Fibroblast of lung (primary cell): ENCODE measurements at places on chromosomes 12 and 14. TPM values are rescaled to one million over a fixed set of nuclear protein-coding genes. Genes with fewer than 3 reads are reported as not detected.

- H3K27ac ChIP-seq: no peak overlapping the region
- DNase-seq: no peak
- H3K36me3 ChIP-seq: no peaks in the 10 kb centered on the region
- H3K27me3 ChIP-seq: no peaks in the 10 kb centered on the region
Observed at GRCh38 chr14:105187935-105188524, 6.9 kb upstream of the NUDT14 start.

DNA sequence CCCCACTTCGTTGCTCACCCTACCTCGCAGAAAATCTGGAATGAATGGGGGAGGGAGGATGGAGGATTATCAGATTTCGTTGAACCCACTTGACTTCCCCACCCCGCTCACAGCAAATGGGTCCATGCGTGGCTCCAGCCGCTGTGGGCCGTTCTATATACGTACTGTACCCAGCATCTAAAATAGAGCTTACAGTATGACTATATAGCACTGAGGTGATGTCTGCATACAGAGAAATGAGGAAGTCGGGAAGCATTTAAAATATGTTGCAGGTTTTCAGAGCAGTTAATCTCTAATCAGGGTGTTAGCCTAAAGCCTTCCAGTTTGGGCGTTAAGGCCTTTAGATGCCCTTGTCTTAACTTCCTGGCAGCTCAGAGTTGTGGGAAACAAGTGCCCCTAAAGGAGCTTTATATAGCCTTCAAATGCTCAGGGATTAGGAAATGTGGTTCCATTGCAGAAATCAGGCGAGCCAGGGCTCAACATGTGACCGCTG, 1.4 kb downstream of the BICDL1 start:
- DNase-seq: no peak
- H3K4me1 ChIP-seq: no peaks in the 10 kb centered on the region
- no peak overlapping the region for H3K4me3 ChIP-seq
- H3K36me3 ChIP-seq: no peaks in the 10 kb centered on the region
- no peak overlapping the region for H3K27ac ChIP-seq
- peaks cover 24% of the 10 kb centered on the region for H3K27me3 ChIP-seq

DNA sequence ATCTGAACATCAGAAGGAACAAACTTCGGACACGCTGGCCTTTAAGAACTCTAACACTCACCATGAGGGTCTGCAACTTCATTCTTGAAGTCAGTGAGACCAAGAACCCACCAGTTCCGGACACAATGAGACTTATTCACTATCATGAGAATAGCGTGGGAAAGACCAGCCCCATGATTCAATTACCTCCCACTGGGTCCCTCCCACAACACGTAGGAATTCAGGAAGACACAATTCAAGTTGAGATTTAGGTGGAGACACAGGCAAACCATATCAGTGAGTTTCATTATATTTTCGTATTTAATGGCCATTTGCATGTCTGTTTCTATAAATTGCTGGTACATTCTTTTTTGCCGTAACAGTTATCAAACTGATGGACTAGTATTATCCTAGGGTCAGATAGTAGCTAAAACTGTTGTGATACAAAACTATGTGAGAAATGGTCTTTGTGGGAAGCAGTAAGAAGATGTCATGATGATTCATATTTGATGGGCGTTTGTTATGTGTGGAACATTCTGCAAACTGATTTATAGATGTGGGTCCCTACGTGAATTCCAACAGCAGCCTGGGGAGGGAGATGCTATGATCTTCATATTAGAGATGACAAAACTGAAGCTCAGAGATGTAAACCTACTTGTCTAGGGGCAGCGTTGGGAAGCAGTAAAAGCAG, 282.4 kb upstream of the TMEM132C start:
- H3K27me3 ChIP-seq: no peaks in the 10 kb centered on the region
- H3K4me3 ChIP-seq: no peak overlapping the region
- no peak overlapping the region for H3K27ac ChIP-seq
- no peaks in the 10 kb centered on the region for H3K36me3 ChIP-seq
- peak; percentile 72 for DNase-seq
- no peaks in the 10 kb centered on the region for H3K4me1 ChIP-seq

DNA sequence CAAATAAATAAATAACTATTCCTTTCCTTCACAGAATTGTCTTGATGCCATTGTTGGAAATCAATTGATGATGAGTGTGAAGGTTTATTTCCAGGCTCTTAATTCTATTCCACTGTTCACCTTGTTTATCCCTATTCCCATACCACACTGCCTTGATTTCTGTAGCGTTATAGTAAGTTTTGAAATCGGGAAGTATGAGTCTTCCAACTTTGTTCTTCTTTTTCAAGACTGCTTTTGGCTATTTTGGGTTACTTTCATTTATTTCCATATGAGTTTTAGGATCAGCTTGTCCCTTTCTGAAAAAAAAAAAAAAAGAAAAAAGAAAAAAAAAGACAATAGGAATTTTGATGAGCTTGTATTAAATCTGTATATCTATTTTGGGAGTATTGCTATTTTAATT, 9.3 kb upstream of the CDK2AP1 start:
- DNase-seq: no peak
- no peak overlapping the region for H3K27ac ChIP-seq
- no peaks in the 10 kb centered on the region for H3K4me1 ChIP-seq
- no peaks in the 10 kb centered on the region for H3K36me3 ChIP-seq
- H3K27me3 ChIP-seq: no peaks in the 10 kb centered on the region

- H3K27ac ChIP-seq: no peak overlapping the region
- no peak for DNase-seq
- peaks cover 7% of the 10 kb centered on the region for H3K4me1 ChIP-seq
- no peaks in the 10 kb centered on the region for H3K36me3 ChIP-seq
Observed at GRCh38 chr14:70660967-70661893, 19.5 kb downstream of the TTC9 start.

DNA sequence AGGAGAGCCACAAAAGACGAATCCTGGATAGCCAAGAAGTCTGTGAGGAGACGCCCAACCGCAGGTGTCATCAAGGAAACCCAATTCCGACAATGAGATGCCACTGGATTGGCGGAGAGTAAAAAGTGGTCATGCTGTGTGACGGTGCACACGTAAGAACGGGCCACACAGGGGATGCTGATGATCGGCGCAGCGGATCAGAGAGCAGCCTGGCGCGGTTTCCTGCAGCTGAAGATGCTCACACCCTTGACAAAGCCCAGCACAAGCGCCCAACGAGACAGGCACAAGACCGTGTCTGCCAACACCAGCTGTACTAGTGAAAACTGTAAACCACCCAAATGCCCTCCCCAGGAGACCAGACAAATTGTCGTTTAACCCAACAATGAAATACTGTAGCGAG, 55.8 kb downstream of the CCDC85C start:
- H3K36me3 ChIP-seq: no peaks in the 10 kb centered on the region
- no peak for DNase-seq
- H3K4me3 ChIP-seq: no peak overlapping the region

GRCh38 chr14:23074906-23075305, 17.6 kb upstream of the CDH24 start:
- no peak overlapping the region for H3K27ac ChIP-seq
- H3K27me3 ChIP-seq: no peaks in the 10 kb centered on the region
- no peak overlapping the region for H3K4me3 ChIP-seq

GRCh38 chr12:85147331-85147730, 111.2 kb downstream of the LRRIQ1 start:
- H3K27me3 ChIP-seq: no peaks in the 10 kb centered on the region
- no peak for DNase-seq
- no peak overlapping the region for H3K27ac ChIP-seq
- no peaks in the 10 kb centered on the region for H3K4me1 ChIP-seq

DNA sequence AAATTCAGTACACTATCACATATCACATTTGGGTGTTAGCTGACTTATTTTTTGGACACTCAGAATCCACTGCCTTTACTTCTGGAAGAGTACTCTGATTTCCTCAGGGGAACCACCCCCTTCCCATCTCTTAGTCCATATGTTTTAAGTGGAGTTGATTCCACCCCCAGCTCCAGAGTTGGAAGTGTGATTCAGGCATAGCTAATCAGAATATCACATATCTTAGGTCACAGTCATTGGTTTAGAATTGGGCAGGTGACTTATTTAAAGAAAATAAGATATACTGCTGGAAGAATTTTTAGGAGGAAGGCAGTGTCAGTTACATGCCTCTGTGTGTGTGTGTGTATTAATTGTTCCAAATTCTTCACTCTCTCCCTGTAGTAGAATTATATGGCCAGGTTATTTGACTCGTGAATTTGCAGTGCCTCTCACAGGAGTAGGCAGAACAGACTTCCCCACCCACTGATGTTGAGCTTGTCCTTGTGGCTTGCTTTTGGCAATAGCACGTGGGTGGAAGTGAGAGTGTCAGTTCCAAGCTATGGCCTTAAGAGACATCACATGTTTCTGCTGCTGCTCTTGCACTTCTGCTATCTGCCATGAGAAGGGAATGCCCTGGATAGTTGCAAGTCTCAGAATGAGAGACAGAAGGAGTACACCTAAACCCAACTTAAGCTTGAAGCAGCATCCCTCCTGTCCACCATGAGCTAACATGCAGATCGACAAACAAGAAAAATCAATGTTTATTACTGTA, 6.4 kb upstream of the GAS2L3 start:
- H3K36me3 ChIP-seq: no peaks in the 10 kb centered on the region
- peak; percentile 18 for DNase-seq
- no peaks in the 10 kb centered on the region for H3K4me1 ChIP-seq
- no peaks in the 10 kb centered on the region for H3K27me3 ChIP-seq
- no peak overlapping the region for H3K4me3 ChIP-seq

DNA sequence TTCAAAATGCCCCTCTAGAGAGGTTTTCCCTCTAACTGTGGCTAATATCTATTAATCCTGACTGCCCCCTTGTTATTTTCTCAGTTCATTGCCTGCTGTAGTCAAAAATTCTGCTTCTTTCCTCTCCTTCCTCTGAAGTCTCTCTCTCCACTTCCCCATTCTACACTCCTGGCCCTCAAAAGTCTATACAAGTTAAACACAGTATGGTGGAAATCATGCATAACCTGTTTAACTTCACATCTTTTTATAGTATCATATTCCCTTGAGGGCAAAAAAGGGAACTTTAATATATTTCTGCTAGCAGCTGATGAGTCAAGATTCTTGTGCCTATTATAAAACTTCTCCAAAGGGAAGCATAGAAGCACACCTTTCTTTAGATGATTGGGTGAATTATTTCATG, 16.7 kb downstream of the GRIP1 start:
- no peaks in the 10 kb centered on the region for H3K36me3 ChIP-seq
- DNase-seq: no peak
- H3K27me3 ChIP-seq: no peaks in the 10 kb centered on the region
- H3K4me1 ChIP-seq: peaks cover 4% of the 10 kb centered on the region

DNA sequence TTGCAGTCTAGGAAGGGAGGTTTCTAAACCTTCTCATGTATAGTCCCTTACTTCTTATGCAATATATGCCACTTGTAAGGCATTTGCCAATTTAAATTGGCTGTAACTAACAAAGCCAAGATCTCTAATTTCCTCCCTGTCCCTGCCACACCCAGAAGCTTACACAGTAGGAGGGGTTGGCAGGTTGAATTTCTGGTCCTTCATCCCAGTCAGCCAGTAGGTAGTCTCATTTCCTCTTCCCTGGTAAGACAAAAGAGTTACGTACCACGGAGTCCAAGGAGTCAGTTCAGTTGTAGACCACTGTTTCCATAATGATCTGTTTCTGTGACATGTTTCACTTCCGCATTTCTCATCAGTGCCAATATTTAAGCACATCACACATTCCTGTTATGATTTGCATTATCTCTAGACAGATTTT, 47.0 kb upstream of the PLBD1 start:
- no peak for DNase-seq
- H3K4me3 ChIP-seq: no peak overlapping the region
- H3K4me1 ChIP-seq: no peaks in the 10 kb centered on the region
- no peaks in the 10 kb centered on the region for H3K36me3 ChIP-seq

- H3K27me3 ChIP-seq: peaks cover 74% of the 10 kb centered on the region
- H3K4me3 ChIP-seq: no peak overlapping the region
- H3K4me1 ChIP-seq: no peaks in the 10 kb centered on the region
- no peak overlapping the region for H3K27ac ChIP-seq
- no peaks in the 10 kb centered on the region for H3K36me3 ChIP-seq
Observed at GRCh38 chr12:48968467-48968866, 3.1 kb downstream of the WNT10B start.

GRCh38 chr12:46103559-46104383, 113.4 kb upstream of the SCAF11 start:
- no peaks in the 10 kb centered on the region for H3K4me1 ChIP-seq

GRCh38 chr12:44428825-44429224, 447.3 kb downstream of the NELL2 start:
- no peaks in the 10 kb centered on the region for H3K36me3 ChIP-seq
- H3K27me3 ChIP-seq: no peaks in the 10 kb centered on the region
- H3K4me1 ChIP-seq: no peaks in the 10 kb centered on the region
- no peak for DNase-seq
- H3K4me3 ChIP-seq: no peak overlapping the region
- no peak overlapping the region for H3K27ac ChIP-seq

GRCh38 chr12:104219908-104220404, 4.4 kb downstream of the TXNRD1 start:
- peak; percentile 81 for DNase-seq
- H3K4me1 ChIP-seq: peaks cover 15% of the 10 kb centered on the region
- peak overlapping the region; percentile 23 for H3K4me3 ChIP-seq

- no peaks in the 10 kb centered on the region for H3K4me1 ChIP-seq
- H3K27ac ChIP-seq: no peak overlapping the region
- no peak overlapping the region for H3K4me3 ChIP-seq
Observed at GRCh38 chr12:91364471-91365184, 182.0 kb upstream of the DCN start.

Gene HAL
- 0.02 TPM in 1 of 2 replicates, not detected in the other for polyA plus RNA-seq

Gene DLGAP5
- 10.5 and 31.2 TPM in 2 replicates for polyA plus RNA-seq

Gene AQP2
- polyA plus RNA-seq: not detected in 2 replicates

Gene LHX5
- not detected in 2 replicates for polyA plus RNA-seq

Gene MYH7
- not detected in 2 replicates for polyA plus RNA-seq

Gene CBLN3
- polyA plus RNA-seq: 2.6 and 2.7 TPM in 2 replicates

Gene GLI1
- polyA plus RNA-seq: 0.40 and 0.97 TPM in 2 replicates

Gene SERPINA12
- polyA plus RNA-seq: not detected in 2 replicates

Gene PALS1
- 24.9 and 25.6 TPM in 2 replicates for polyA plus RNA-seq

Gene KLRD1
- polyA plus RNA-seq: under 0.01 and 0.06 TPM in 2 replicates

Gene RPL10L
- polyA plus RNA-seq: not detected in 2 replicates

Gene SRRM4
- polyA plus RNA-seq: not detected in 2 replicates
